ENCODE measurements at places on chromosomes 2 and 18.

DNA sequence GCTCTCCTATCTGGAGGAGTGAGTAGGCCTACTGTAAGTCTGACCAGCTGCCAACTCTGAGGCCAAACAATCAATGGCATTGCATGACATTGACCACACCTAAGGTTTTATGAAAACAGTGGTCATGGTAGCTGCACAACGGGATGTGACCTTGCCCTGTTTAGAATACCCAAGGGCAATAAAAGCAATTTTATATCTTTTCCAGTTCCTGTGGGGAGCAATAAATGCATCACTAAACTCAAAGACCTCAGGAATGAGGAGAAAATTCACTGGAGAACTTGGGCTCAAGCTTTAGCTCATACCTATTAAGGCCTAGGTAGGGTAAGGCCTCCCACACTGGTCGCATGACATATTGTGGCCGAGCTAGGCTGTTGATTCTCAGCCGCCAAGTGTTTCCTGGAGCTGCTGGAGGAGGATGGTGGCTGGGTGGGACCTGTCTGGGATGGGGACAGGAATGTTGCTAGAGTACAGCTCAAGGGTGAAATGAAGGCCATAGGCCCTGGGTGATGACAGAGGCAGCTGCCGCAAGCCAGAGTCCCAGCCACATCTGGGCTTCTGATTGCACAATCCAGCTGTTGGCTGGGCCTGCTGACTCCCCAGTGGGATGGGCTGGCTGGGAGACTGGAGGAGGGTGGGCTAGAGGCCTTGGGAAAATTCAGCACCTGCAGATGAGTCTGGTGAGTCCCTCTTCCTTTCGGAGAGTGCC lies 313.7 kb downstream of the CYP26B1 start:
- DNase-seq: no peak

DNA sequence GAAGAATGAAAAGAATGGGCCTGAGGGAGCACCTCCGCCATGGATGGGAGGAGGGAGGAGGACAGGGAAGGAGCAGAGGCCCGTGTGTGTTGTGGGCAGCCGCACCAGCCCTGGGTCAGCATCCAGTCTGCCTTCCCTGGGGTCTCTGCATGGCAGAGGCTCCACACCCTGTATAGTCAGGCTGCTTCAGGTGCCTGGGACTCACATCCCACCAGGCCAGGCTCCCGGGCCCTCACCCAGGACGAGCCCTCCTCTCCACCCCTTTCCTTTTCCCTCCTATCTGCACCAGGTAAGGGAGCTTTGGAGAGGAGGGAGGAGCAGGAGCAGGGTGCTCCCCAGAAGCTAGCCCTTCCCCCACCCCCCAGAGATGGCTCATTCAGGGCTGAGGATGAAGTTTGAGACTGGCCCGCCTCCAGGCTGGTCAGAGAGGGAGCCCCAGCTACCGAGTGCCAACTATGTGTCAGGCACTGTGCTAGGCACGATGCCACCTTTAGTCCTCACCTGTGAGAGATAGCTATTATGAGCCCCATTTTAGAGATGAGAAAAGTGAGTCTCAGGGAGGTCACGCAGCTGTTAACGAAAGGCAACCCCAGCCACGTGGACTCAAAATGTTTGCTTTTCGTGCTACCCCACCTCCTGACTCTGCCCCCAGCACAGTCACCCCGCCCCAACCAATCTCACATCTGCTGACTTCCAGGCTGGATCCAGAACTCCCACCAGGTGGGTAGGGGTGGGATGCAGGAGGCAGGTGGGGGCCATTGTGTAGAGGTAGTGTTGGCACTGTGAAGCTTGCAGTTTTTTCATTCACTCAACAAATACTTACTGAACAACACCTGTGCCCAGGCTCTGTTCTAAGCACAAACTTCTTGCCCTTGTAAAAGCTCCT lies 242.1 kb downstream of the DYSF start:
- no peak for DNase-seq

- no peak for DNase-seq
Observed at GRCh38 chr18:36350839-36351469, 53.4 kb downstream of the FHOD3 start.

DNA sequence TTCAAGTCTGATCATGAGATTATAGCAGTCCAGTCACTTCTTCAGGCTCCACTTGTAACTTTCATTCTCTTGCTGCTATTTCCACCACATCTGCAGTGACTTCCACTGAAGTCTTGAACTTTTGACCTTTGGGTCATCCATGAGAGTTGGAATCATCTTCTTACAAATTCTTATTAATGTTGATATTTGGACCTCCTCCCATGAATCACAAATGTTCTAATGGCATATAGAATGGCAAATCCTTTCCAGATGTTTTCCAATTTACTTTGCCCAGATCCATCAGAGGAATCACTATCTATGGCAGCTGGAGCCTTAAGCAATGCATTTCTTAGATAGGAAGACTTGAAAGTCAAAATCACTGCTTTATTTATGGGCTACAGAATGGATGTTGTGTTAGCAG lies 159.4 kb downstream of the LTBP1 start:
- no peak for DNase-seq

DNA sequence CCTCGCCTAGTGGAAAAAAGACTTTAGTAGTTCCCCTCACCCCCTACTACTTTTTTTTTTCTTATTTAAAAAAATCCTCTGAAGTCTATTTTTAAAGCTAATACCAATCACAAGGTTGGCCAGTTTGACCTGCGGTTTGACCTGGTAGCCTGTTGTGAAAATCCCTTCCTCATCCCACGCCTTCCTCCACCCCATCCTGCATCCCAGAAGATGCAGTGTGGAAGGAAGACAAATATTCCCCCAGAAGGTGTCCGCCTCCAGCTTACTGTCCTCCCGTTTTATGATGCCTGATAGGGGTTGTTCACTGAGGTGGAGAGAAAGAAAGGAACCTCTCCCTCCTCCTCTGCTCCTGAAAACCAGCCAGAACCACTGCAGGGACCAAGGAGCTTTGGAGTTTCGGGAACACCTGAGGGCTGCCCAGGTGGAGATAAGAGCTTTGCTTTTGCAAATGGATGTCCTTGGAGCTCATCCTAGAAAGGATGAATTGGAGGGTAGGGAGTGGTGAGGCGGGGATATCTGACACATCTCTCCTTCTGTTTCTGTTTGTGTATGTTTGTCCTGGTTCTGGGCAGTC lies 909 bp downstream of the ATP6V1C2 start:
- no peak for DNase-seq

DNA sequence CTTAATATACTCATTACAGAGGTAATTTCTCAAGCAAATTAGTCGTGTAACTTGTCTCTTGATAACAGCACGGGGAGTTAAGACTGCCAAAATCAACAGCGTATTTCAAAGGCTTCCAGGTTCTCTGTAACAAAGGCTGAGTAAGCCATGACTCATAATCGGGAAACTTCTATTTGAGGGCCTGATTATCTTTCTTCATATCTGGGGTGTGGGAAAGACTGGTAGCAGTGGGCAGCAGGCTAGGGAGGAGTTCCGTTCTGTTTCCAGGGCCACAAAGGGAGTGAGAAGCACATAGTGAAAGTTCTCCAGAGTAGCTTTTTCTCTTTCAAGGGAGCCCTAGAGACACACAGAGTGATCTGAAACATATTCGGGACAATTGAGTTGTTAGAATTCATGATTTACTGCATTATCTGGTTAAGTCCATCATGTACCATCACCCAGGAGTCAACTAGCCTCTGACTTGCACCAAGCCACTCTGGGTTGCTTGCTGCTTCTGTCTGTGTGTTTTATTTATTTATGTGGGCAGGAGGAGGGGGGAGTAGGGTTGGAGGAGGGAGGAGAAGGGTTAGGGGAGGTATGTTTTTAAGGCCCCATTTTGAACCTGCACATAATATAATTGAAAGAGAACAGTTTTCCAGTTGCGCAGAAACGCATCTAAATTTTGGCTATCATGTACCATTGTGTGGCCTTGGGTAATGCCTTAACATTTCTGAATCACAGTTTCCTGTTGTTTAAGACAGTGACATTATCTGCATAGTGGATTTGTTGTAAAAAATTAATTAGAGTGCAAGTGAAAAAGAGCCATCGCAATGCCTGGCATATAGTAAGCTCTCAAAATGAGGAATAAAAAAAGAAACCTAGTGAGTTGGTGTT lies 80.5 kb upstream of the ITPRID2 start:
- no peak for DNase-seq

DNA sequence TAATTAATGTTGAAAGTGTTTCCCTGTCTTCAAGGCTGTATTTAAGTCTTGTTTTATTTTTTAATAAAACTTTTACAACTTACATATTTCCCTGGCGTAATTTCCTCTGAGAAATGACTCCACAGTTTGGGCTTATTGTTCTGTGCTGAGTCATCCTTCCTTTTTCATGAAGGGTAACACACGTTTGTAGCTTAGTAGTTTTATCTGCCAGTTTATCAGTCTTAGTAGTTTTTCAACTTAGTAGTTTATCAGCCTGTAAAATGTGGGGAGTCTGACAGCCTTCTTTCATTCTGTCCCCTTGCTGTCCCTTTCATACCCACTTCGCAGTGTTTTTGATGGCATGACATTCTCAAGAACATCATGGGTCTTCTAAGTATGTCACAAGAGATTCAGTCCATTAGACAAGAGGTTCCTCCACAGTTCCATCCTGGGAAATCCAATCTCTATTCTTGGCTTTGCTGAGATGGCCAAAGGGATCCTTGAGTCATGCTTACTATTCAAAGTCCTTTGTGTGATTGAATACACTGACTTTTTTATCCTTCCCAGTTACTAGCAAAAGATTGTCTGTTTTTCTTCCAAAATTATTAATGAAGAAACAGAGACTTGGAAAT lies 60.0 kb upstream of the SGPP2 start:
- no peak for DNase-seq

DNA sequence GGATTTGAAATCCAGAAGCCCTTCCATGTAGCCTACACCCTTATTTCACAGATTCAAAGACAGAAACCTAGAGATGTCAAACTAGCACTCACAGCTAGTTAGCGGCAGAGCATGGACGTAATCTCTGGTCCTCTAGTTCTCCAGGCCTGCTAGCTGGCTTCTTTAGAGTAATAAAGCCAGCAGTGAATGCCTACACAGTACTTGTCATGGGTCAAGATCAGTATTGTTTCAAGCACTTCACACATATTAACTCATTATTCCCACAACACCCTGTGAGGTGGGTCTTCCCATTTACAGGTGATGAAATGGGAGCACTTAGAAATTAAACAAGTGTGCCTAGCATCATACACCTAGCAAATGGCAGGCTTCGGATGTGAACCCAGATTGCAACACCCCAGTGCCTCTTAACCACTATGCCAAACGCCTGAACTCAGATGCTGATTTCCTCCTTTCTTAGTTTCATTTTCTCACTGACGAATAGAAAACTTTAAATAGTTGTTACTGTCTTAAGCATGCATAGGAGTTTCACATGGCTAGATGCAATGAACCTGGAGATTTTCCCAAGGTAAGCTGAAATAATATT lies 14.5 kb upstream of the ZBTB14 start:
- DNase-seq: no peak

- no peak for DNase-seq
Observed at GRCh38 chr2:196066291-196067087, 2.1 kb downstream of the DNAH7 start.

DNA sequence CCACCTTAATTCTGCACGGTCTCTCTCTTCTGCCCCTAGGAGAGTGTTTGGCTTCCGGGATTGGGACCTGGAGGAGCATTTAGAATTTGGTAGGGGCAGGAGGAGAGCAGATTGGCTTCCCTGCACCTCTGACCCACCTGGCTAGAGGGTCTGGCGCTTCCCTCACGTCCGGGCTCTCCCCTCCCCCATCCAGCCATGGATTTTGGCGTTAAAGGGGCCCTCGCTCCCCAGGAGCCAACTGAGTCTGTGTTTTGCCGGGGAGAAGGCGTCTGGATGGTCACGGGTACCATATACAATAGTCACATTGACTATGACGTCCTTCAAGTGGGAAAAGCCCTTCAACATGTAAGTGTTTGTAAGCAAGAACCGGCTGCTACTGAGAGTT lies 6.6 kb downstream of the HOXD3 start:
- DNase-seq: no peak

DNA sequence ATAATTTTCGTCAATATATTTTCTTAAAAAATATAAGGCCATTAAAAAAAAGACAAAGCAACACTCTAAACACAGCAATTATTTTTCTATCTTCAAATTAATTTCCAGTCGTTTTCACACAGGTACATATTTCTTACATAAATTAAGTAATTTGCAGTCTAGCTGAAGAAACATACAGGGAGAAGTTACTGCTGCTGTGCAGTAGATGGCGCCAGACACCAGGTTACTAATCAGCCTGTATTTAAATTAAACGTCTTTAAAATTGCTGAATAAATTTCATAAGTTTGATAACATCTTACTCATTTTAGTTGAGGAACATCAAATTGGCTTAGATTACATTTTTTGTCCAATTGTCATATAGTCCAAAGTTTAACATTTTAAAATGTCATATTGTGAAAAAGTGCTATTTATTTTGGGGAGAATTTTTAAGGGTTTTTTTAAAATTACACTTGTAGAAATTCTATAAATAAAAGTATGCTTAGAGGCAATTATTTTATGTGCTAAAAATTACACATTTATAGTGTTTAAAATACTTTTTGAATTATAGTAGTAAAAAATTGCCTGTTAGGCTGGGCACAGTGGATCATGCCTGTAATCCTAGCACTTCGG lies 88.4 kb downstream of the PMAIP1 start:
- DNase-seq: peak; percentile 20

DNA sequence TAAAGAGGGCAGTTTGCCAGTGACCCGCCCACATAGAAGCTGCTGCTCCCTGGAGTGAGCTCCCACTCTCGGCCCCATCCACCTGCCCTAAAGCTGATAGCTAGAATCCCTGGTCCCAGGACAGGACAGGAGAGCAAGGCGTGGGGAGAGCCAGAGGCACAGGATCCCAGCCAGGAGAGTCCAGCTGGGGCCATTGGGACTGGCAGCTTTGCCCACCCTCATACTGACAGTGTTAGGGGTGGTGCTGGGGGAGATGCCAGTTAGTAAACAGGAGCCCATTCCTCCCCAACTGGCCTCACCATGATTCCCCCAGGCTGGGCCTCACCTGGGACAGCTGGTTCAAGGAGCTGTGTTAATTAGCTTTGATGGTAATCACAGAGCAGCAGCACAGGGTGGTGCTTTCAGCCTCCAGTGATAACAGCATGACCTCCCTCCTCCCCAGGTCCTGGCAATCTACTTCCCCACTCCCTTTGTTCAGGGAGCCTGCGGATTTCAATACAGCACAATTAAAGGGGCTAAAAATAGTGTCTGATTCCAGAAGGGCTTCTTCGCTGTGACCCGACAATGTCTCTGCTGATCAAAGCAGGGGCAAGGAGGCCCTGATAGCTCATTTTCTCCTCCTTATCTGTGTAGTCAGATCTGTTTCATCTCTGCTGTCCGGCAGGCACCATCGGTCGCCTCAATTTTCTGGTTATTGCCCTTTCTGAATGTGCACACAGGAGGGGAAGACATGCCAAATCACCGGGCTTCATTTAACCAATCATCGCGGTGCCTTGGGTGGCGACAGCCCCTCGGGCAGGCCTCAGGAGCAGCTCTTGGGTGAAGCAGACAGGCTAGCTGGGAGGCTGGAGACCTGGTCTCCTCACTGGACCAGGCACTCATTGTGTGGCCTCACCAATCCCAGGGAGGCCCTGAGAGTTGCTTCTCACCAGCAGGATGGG lies 119.9 kb upstream of the TEX51 start:
- DNase-seq: no peak

GRCh38 chr2:201362396-201362795 lies 5.3 kb upstream of the FLACC1 start:
- no peak for DNase-seq

GRCh38 chr2:43059183-43059897 lies 167.1 kb downstream of the ZFP36L2 start:
- DNase-seq: peak; percentile 30

GRCh38 chr18:79405019-79405780 lies 9.5 kb downstream of the NFATC1 start:
- no peak for DNase-seq

GRCh38 chr2:85248773-85249509 lies 78.8 kb downstream of the TGOLN2 start:
- DNase-seq: no peak

GRCh38 chr2:12050396-12050795 lies 304.0 kb downstream of the LPIN1 start:
- DNase-seq: no peak

Data from activated T-cell treated with anti-CD3 and anti-CD28 coated beads for 1 hour (primary cell).